Articular chondrocyte of knee joint (primary cell): ENCODE measurements at places on chromosomes 4 and X. TPM values are rescaled to one million over a fixed set of nuclear protein-coding genes. Genes with fewer than 3 reads are reported as not detected.

HGFAC gene
- 0.32 TPM in 1 of 2 replicates, not detected in the other for total RNA-seq

PTCHD1 gene
- not detected in 2 replicates for total RNA-seq

SPANXA2 gene
- total RNA-seq: 0.22 TPM in 1 of 2 replicates, not detected in the other

FABP2 gene
- under 0.01 TPM in 1 of 2 replicates, not detected in the other for total RNA-seq

SPACA5 gene
- total RNA-seq: not detected in 2 replicates

CSAG3 gene
- total RNA-seq: not detected in 2 replicates

FGFBP2 gene
- total RNA-seq: 1.2 and 2.4 TPM in 2 replicates

PPP2R3B gene
- 5.8 and 8.4 TPM in 2 replicates for total RNA-seq

TLR1 gene
- 3.0 and 8.4 TPM in 2 replicates for total RNA-seq

LNX1 gene
- 70.7 and 72.5 TPM in 2 replicates for total RNA-seq

COX7B2 gene
- total RNA-seq: not detected in 2 replicates

PDGFC gene
- 81.4 and 106 TPM in 2 replicates for total RNA-seq

PPP2R2C gene
- total RNA-seq: under 0.01 and 0.13 TPM in 2 replicates

HSFX3 gene
- not detected in 2 replicates for total RNA-seq

RHOXF1 gene
- not detected in 2 replicates for total RNA-seq

GLRA2 gene
- total RNA-seq: not detected in 2 replicates

DACH2 gene
- total RNA-seq: not detected in 2 replicates

GLUD2 gene
- total RNA-seq: 1.2 and 2.3 TPM in 2 replicates

ADH4 gene
- total RNA-seq: 0.13 and 0.32 TPM in 2 replicates

STAP1 gene
- not detected in 2 replicates for total RNA-seq

RHOH gene
- total RNA-seq: under 0.01 TPM in 1 of 2 replicates, not detected in the other

TASL gene
- total RNA-seq: not detected in 2 replicates

AFM gene
- total RNA-seq: not detected in 2 replicates

CXCL13 gene
- 0.11 TPM in 1 of 2 replicates, not detected in the other for total RNA-seq

PCGF3 gene
- total RNA-seq: 24.0 and 27.2 TPM in 2 replicates

UGT2B15 gene
- not detected in 2 replicates for total RNA-seq

CFI gene
- total RNA-seq: 25.5 and 59.7 TPM in 2 replicates

ZFP42 gene
- not detected in 2 replicates for total RNA-seq

GPR143 gene
- total RNA-seq: 0.13 TPM in 1 of 2 replicates, not detected in the other
